CD4-positive, alpha-beta T cell (primary cell): ENCODE measurements at places on chromosomes 7 and 10.

- H3K27me3 ChIP-seq, result no peaks in the 10 kb centered on the region
- H3K4me1 ChIP-seq, result no peaks in the 10 kb centered on the region
- no peak for DNase-seq
- H3K27ac ChIP-seq, result no peak overlapping the region
- no peaks in the 10 kb centered on the region for H3K36me3 ChIP-seq
- H3K4me3 ChIP-seq, result no peak overlapping the region
Observed at GRCh38 chr7:68730194-68730593, 868.1 kb upstream of the AUTS2 start.

- DNase-seq, result no peak
- no peak overlapping the region for H3K27ac ChIP-seq
- no peaks in the 10 kb centered on the region for H3K27me3 ChIP-seq
- H3K4me3 ChIP-seq, result no peak overlapping the region
- H3K4me1 ChIP-seq, result no peaks in the 10 kb centered on the region
- no peaks in the 10 kb centered on the region for H3K36me3 ChIP-seq
Observed at GRCh38 chr7:135224027-135224426, 9.6 kb upstream of the STRA8 start.

DNA sequence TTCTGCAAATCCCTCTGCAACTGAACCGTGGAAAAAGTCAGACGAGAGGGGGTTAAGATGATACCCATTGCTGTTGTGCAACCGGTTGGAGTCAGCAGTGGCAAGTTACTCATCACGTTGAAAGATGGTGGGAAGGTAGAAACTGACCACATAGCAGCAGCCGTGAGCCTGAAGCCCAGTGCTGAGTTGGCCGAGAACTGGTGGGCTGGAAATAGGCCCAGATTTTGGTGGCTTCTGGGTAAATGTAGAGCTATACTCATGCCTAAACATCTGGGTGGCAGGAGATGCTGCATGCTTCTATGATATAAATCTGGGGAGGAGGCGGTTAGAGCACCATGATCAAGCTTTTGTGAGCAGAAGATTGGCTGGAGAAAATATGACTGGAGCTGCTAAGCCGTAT, 78.6 kb downstream of the ARL5B start:
- no peaks in the 10 kb centered on the region for H3K4me1 ChIP-seq
- H3K27ac ChIP-seq, result no peak overlapping the region
- H3K36me3 ChIP-seq, result no peaks in the 10 kb centered on the region
- no peak for DNase-seq

GRCh38 chr7:73717025-73717807, 2.3 kb downstream of the STX1A start:
- H3K27me3 ChIP-seq, result no peaks in the 10 kb centered on the region
- H3K4me3 ChIP-seq, result peak overlapping the region; percentile 75
- peaks cover 3% of the 10 kb centered on the region for H3K36me3 ChIP-seq
- H3K4me1 ChIP-seq, result peaks cover 44% of the 10 kb centered on the region
- no peak overlapping the region for H3K27ac ChIP-seq

DNA sequence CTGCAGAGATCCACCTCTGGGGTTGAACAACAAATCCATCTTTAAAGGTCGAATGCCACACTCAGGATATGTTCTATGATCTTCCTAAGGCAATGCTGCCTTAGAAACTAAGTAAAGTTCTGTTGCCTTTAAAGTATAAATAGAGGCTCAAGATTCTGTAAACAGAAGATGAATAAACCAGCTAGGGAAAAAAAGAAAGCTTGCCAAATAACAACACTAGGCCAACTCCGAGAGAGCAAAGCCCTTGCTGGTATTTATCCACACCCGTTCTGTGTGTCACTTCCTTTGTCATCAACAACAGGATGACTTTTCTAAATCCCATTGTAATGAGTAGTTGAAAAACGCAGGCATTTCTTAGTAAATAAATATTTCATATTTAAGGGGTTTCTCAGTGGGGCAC, 330.0 kb upstream of the GLI3 start:
- no peak overlapping the region for H3K27ac ChIP-seq
- H3K36me3 ChIP-seq, result no peaks in the 10 kb centered on the region
- no peak for DNase-seq
- H3K27me3 ChIP-seq, result no peaks in the 10 kb centered on the region

DNA sequence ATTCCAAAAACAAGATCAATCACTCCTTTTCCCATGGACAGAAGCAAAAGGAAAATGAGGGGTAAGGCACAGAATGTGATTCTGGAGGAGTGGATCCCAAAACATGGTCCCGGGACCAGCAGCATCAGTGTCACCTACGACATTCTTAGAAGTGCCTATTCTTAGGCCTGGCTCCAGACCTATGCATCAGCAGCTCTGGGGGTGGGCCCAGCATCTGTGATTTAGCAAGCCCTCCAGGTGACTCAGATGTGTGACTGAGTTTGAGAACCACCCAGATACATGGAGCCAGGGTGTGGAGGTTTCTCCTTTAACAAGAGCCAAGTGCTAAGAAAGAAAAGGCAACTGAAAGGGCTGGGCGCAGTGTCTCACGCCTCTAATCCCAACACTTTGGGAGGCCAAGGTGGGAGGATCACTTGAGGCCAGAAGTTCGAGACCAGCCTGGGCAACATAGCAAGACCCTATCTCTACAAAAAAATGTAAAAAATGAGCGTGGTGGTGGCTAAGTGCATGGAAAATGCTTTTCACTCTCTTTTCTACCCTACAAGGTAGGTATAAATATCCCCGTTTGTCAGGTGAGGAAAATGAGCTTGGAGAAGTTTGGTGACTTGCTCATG, 17.1 kb upstream of the ARPC1A start:
- no peaks in the 10 kb centered on the region for H3K36me3 ChIP-seq
- H3K27me3 ChIP-seq, result peaks cover 2% of the 10 kb centered on the region
- no peak overlapping the region for H3K27ac ChIP-seq
- H3K4me3 ChIP-seq, result no peak overlapping the region
- H3K4me1 ChIP-seq, result peaks cover 5% of the 10 kb centered on the region

GRCh38 chr7:95608359-95609173, 12.2 kb upstream of the PDK4 start:
- no peak overlapping the region for H3K4me3 ChIP-seq
- peak; percentile 3 for DNase-seq
- no peaks in the 10 kb centered on the region for H3K36me3 ChIP-seq
- no peaks in the 10 kb centered on the region for H3K4me1 ChIP-seq
- no peak overlapping the region for H3K27ac ChIP-seq

- no peak overlapping the region for H3K4me3 ChIP-seq
- H3K27ac ChIP-seq, result no peak overlapping the region
- peaks cover 31% of the 10 kb centered on the region for H3K36me3 ChIP-seq
Observed at GRCh38 chr10:130171196-130171595, 35.0 kb downstream of the GLRX3 start.

DNA sequence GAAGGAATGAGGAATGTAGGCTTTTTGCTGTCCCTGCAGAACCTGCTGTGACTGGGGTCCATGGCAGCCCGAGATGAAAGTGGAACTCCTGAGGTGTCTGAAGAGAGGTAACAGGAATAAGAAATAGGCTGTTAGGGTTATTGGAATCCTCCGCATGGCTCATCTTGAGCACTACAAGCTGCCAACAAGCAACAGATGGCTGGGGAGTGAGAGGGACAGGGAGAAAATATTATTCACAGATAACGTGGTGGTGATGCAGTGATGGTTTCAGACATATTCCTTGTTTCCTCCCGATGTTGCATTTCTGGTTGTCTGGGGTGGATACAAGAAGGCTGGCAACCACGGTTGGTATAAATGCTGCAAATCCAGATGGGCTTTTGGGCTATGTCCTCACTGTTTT, 46.1 kb downstream of the AP3M1 start:
- no peaks in the 10 kb centered on the region for H3K27me3 ChIP-seq
- no peak overlapping the region for H3K4me3 ChIP-seq
- no peak for DNase-seq
- no peaks in the 10 kb centered on the region for H3K4me1 ChIP-seq

DNA sequence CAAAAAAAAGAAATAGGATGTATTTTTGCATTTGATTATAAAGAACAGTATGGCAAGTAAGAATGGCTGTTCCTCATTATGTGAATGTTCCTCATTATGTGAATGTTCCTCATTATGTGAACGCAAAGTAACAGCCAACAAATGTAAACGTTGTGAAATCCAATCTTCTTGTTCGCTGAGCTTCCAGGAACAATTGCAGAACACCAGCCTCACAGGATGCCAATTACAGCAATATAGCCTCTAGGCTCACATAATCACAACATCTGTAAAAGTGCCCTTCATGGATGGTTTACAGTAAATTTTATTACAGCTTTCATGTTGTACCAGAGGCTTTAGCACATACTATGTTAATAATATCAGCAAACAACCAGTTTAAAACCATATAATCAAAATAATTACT, 71.6 kb downstream of the THSD7A start:
- H3K4me3 ChIP-seq, result no peak overlapping the region
- no peak for DNase-seq
- no peaks in the 10 kb centered on the region for H3K4me1 ChIP-seq
- no peaks in the 10 kb centered on the region for H3K27me3 ChIP-seq
- H3K27ac ChIP-seq, result no peak overlapping the region
- no peaks in the 10 kb centered on the region for H3K36me3 ChIP-seq

DNA sequence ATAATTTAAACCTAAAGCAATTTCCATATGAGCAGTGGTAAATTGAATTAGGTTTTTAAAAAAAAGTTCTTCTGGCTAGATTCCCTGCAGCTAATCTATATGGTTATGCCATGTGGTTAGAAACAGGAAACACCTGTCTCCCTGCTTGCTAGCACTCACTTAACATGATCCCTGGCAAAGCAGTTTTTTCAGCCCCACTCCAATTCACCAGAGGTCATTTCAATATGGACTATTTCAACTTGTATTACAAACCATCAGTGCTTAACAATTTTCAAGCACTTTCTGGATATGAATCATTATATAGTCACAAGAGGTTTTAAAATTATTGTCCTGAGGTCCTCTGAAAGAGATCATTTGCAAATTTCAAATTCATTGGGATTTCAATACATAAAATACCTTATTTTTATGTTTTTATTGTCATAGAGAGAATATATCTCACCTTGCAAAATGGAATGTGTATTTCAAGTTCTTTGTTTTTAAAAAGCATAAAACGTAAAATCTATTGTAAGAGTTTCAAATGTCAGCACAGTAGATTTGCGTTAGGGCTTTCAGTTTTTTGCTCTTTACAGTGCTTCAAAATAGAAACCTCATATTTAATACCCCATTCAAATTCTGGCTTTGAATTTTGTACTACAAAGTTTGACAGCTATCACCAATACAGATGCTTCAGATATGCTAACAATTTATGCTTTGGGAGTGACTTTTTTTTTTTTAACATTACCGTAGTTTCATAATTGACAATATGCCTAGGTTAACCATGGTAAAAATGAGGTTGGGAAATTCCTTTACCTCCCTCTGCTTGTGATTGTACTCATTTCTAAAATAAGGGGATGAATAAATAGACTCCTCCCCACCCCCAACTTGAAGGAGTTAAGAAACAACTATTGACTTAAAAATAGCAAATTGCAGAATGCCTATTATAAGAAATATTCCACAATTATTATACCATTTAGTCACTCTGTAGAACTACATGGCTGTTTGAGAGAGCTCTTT, 117.5 kb upstream of the HGF start:
- no peaks in the 10 kb centered on the region for H3K4me1 ChIP-seq
- no peaks in the 10 kb centered on the region for H3K27me3 ChIP-seq
- H3K4me3 ChIP-seq, result no peak overlapping the region
- DNase-seq, result no peak
- H3K36me3 ChIP-seq, result no peaks in the 10 kb centered on the region

DNA sequence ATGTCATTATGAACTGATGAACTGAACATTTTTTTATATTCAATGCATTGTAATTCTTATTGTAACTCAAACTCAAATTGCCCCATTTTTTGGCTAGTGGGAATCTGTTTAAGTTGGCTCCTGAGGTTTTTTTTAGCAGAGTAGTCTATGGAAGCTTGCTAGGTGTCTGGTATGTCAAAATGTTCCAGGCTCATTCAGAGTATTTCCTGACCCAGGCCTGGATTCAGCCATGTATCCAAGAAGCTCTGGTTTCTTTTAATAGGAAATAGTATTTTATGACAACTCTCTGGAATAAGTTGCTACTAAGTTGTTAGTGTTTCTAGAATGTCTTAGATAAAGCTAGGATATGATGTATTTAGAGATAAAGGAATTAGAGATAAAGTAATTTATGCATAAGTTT, 288.0 kb downstream of the ARL4A start:
- no peaks in the 10 kb centered on the region for H3K4me1 ChIP-seq
- no peak overlapping the region for H3K4me3 ChIP-seq
- no peaks in the 10 kb centered on the region for H3K36me3 ChIP-seq
- H3K27ac ChIP-seq, result no peak overlapping the region

- peaks cover 14% of the 10 kb centered on the region for H3K36me3 ChIP-seq
- DNase-seq, result no peak
- H3K27me3 ChIP-seq, result no peaks in the 10 kb centered on the region
- H3K4me1 ChIP-seq, result no peaks in the 10 kb centered on the region
Observed at GRCh38 chr7:37109016-37109683, 339.5 kb downstream of the ELMO1 start.

DNA sequence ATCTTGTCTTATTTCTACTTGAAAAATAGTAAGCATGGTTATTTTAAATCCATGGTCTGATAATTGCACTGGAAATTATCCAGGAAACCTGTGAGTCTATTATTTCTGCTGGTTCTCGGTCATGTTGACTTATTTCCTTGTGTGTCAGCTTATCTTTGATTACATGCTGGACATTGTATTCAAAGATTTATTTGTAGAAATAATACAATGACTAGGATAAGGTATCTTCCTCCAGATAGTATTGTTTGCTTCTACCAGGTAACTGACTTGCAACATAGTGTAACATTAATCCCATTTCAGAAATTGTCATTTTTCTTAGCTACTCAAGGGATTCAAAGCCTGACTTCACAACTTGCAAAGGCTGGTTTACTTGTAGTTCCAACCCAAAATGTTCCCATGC, 33.4 kb downstream of the PLXNA4 start:
- no peak overlapping the region for H3K27ac ChIP-seq
- no peaks in the 10 kb centered on the region for H3K36me3 ChIP-seq
- no peaks in the 10 kb centered on the region for H3K4me1 ChIP-seq

- no peak overlapping the region for H3K4me3 ChIP-seq
- no peaks in the 10 kb centered on the region for H3K4me1 ChIP-seq
- no peaks in the 10 kb centered on the region for H3K27me3 ChIP-seq
- DNase-seq, result no peak
- H3K27ac ChIP-seq, result no peak overlapping the region
Observed at GRCh38 chr10:104816501-104816900, 175.4 kb downstream of the SORCS3 start.

DNA sequence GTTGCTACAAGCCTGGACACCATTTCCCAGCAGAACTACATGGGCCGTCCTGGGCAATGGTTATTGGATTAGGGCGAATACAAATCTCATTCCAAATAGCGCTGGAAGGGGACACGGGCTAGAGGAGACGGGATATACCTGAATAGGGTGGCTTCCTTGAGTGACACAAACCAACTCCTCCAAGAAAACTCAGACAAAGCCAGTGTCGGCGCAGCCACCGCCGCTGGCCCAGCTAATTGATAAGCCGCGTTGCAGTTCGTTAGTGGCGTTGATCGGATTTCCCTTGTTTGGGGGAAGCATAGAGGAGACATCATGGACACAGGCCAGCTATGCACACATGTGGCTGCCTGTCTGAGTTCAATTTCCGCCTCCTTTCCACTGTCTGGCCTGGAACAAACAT, 55.7 kb downstream of the EBF3 start:
- no peak overlapping the region for H3K27ac ChIP-seq
- H3K4me1 ChIP-seq, result no peaks in the 10 kb centered on the region
- H3K36me3 ChIP-seq, result no peaks in the 10 kb centered on the region
- DNase-seq, result no peak

- H3K27me3 ChIP-seq, result no peaks in the 10 kb centered on the region
- no peaks in the 10 kb centered on the region for H3K36me3 ChIP-seq
- no peak overlapping the region for H3K4me3 ChIP-seq
Observed at GRCh38 chr10:86306628-86307278, 59.8 kb downstream of the GRID1 start.

- H3K4me3 ChIP-seq, result no peak overlapping the region
- H3K4me1 ChIP-seq, result no peaks in the 10 kb centered on the region
- no peak for DNase-seq
- no peak overlapping the region for H3K27ac ChIP-seq
Observed at GRCh38 chr10:62866451-62866850, 50.3 kb upstream of the EGR2 start.
